ENCODE measurements at places on chromosomes 5 and 9.

GRCh38 chr5:31408814-31409213, 123.1 kb downstream of the DROSHA start:
- DNase-seq = no peak

DNA sequence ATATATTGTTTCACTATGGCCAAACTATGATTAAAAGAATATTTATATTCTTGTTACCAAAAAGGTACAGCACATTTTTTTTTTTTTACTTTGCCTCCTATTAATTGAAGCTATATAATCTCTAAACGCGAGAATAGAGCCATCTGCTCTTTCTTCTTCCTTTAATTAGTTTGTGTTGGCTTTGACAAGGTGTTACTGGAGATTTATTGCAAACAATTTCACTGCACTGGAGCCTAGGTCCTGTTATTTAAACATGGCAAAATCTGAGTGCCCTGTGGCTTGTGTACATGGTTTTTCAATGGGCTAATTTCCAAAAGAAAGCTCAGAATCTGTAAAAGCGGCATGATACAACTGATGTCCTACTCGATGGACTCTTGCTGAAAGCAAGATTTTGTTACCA, 40.8 kb upstream of the GABRG2 start:
- DNase-seq = no peak

DNA sequence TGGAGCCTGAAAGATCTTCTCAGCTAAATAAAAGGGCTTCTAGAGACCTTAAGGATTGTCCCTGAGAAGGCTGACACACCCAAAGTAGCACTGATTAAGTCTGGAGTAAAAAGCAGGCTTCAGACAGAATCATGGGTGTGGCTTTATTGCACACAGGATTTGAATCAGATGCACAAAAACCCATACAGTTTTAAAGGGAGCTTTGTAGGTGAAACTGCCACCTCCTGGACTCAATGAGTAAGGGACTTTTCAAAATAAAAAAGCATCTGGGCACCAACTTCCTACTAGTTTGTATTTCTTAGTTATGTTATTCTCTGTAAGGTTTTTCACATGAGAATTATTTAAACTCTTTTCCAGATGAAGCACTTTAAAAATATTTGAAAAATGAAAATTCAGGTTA, 129.4 kb downstream of the EDIL3 start:
- peak; percentile 12 for DNase-seq

DNA sequence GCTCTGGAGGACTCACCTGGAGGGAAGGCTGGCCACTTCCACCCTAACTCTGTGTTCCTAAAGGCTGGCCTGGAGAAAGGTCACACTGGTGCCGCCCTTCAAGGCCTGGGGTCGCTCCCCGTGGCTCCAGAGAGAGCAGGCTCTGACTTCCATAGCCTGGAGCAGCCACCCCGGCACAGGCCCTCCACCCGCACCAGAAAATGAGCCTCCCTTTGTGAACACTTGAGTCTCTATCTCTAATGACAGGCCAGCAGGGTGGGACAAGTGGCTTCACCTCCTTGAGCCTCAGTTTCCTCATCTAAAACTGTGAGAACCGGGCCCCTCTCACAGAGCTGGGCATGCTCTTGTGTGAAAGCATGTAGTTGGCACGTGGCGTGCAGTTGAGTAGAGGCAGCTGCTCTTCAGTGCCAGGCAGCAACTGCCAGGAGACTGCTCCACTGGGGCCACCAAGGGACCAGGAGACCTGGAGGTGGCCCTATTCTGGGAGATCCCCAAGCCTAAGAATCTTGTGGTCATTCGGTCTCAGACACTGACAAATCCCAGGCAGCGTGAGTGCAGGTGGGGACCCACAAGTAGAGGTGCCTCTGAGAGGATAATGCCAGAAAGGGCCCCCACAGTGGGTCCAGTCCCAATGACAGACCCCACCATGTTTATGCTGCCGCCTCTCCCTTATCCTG, 56.7 kb upstream of the GARNL3 start:
- DNase-seq = no peak

- no peak for DNase-seq
Measured at GRCh38 chr5:111394586-111394985, 117.7 kb downstream of the STARD4 start.

DNA sequence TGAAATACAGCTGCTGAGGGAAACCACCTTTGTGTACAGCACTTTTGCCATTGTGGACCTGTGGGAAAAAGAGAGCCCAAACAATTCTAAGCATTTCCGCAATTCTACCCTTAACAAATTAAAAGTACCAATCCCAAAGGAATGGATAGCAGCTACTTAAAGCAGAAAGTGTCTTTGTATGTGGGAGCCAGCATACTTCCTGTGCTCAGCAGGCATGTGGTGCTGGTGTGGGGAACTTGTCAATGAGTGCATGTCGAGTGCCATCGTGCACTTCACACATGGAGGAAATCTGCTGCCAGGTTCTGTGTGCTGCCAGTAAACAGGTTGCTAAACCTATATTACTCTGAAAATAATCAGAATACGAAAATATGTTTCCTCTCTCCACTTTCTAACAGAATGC, 399.0 kb downstream of the LRRC70 start:
- no peak for DNase-seq

- DNase-seq = peak; percentile 43
Measured at GRCh38 chr9:131500939-131501541, 1.7 kb upstream of the POMT1 start.

DNA sequence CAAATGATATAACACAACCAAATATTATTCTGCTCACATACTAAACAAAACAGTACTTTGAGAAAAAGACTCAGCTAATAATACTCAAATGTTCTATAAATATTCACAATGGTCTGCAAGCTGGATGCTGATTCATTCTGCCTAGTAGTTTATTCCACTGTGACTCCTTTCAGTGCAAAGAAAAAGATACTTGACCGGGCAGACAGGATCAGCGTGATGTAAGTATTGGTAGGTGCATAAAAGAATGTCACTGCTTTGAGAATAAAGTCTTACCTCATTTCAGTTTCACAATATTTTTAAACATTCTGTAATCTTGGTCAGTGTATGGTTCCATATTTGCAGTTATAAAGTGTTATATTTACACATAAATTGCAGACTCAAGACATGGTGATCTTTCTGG, 223.0 kb upstream of the NUDT12 start:
- no peak for DNase-seq

GRCh38 chr9:10721301-10721700, 108.5 kb upstream of the PTPRD start:
- no peak for DNase-seq

GRCh38 chr5:68428231-68428811, 212.8 kb downstream of the PIK3R1 start:
- no peak for DNase-seq

- DNase-seq = no peak
Measured at GRCh38 chr5:10218658-10219057, 31.0 kb downstream of the ATPSCKMT start.

GRCh38 chr9:4739587-4740387, 1.2 kb downstream of the AK3 start:
- peak; percentile 48 for DNase-seq

- no peak for DNase-seq
Measured at GRCh38 chr5:124417196-124417595, 329.2 kb downstream of the ZNF608 start.

GRCh38 chr9:68721666-68722330, 16.8 kb downstream of the PIP5K1B start:
- DNase-seq = no peak

GRCh38 chr9:121667214-121667613, 15.8 kb downstream of the DAB2IP start:
- DNase-seq = no peak

GRCh38 chr9:96157675-96158074, 144.3 kb downstream of the HSD17B3 start:
- DNase-seq = no peak

DNA sequence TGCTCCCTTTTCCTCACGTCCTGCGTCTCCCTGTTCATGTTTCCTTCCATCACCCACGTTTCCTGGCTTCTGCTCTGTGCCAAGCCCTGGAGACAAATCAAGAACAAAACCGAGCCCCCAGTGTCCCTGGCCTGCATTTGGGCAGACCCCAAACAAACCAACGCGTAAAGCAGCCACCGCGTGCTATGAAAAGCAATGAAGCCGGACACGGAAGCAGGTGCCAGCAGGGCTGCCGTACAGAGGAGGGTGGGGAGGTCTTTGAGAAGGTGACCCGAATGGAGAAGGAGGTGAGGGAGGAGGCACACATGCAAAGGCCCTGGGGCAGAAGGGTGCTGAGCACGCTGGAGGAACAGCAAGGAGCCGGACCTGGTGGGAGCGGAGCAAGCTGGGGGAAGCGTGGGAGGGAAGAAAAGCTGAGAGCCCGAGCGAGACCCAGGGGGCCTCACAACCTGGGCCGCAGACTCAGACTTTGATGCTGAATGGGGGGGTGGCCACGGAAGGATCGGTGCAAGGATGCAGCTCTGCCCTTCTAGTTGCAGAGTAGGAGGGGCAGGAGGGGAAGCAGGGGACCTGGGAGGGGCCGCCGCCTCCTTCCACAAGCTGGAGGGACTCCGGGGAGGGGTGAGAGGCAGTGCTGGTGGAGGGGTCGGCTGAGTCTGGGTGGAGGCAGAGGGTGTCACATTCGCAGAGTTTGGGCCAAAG, 1.4 kb upstream of the QSOX2 start:
- no peak for DNase-seq

- DNase-seq = no peak
Measured at GRCh38 chr9:132605387-132605786, 23.0 kb downstream of the BARHL1 start.

DNA sequence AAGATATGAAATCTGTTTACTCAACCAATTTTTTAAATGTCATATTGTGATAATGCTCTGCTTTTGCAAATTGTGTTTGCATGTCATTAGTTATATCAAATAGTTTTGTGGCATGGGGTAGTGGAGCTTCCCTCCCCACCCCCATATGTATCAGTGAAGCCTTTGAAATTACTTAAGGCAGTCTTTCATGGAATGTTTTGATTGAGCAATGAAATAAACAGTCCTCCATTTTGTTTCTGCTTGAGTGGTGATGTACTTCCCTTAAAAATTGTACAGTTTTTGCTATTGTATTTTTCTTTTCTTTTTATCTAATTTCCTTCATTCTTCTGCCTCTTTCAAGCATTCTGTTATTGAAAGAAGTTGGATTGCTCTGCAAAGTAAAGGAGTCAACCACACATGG, 3.5 kb downstream of the SOWAHA start:
- DNase-seq = no peak

- DNase-seq = no peak
Measured at GRCh38 chr5:129958581-129958980, 54.3 kb downstream of the CHSY3 start.

GRCh38 chr5:128196791-128197190, 113.2 kb downstream of the SLC12A2 start:
- DNase-seq = no peak

DNA sequence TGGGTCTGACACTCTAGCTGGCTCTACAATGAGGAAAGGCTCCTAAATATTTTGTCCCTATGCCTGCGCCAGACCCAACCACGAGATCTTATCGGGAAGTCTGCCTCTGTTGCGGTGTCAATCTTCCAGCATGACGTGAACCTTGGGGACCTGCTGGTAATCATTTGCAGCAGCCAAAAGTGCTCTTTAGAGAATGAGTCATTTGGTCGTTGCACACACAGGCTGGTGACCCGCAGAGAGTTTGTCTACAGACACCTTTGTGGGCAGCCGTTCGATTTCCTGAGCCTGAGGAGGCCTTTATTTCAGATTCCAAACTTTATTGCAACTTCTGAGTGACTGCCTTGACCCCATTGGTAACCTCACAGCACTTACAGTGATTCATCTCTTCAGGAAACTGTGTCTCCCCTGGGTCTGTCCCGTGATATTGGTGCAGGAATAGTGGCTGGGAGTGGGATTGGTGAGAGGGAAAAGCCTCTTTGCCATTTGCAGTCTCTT, 326.1 kb downstream of the NSG2 start:
- no peak for DNase-seq

DNA sequence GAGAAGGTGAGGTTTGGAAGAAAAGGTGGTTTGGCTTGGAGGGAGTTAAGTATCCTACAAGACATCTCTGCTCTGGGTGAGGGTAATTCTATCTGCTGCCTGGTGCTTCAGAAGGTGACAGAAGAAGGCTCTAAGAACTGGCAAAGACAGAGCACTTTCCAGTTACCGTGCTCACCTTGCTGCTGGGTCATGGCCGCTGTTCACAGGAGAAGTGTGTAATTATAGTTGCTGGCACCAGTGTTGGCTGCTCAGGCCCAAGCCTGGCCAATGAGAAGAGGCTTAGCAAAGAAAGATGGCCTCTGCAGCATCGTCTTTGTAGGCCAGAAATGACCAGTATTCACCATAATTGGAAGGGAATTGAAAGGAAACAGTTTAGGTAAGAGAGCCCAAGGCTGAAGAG, 37.9 kb upstream of the KLF9 start:
- DNase-seq = no peak

DNA sequence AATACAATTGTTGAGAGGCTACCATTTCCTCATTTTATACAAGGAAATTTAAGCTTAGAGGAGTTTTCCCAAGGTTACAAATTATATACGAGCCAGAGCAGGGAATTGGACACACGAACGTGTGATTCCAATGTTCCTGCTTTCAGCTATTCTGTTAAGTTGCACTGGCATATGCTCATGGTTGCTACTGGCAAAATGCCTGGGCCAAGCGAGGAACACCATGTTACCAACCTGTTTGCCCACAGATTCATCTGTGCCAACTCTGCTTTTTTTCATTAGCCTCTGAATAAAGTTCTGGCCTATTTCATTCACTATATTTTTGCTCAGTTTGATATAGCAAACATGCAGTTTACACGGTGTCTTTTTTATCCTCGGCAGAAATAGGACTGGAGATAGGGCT, 5.1 kb upstream of the C5orf46 start:
- DNase-seq = no peak

- no peak for DNase-seq
Measured at GRCh38 chr5:65332591-65332990, 149.1 kb downstream of the ADAMTS6 start.

GRCh38 chr5:74320526-74320925, 320.0 kb downstream of the ENC1 start:
- DNase-seq = no peak

- DNase-seq = no peak
Measured at GRCh38 chr5:96177303-96177869, 215.7 kb upstream of the ELL2 start.

- no peak for DNase-seq
Measured at GRCh38 chr9:124752967-124753366, 18.1 kb downstream of the NR6A1 start.

- no peak for DNase-seq
Measured at GRCh38 chr9:93276973-93277372, 93.0 kb downstream of the WNK2 start.
